ENCODE measurements at places on chromosomes 4 and X.

GRCh38 chr4:137393044-137393443 is 139.2 kb downstream of the PCDH18 start:
- peak; percentile 77 for DNase-seq

GRCh38 chrX:2650865-2651264 is 40.2 kb upstream of the CD99 start:
- DNase-seq = no peak

DNA sequence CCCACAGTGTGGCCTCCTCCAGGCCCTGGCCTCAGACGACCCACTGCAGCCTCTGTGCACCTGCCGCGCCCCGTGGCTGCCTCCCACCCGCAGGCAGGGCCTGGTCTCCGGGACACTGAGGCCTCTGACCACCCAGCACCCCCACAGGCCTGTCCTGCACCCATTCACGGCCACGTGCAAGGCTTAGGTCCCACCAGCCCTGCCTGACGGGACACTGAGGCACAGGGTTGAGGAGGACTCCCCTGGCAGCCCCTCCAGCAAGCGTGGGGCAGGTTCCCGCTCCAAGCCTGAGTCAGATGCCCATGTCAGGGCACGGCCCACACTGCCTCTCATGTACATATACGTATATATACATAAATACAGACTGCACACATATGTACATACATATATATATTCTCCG is 23.5 kb downstream of the NELFA start:
- DNase-seq = no peak

GRCh38 chr4:109979920-109980717 is 67.4 kb downstream of the EGF start:
- no peak for DNase-seq

DNA sequence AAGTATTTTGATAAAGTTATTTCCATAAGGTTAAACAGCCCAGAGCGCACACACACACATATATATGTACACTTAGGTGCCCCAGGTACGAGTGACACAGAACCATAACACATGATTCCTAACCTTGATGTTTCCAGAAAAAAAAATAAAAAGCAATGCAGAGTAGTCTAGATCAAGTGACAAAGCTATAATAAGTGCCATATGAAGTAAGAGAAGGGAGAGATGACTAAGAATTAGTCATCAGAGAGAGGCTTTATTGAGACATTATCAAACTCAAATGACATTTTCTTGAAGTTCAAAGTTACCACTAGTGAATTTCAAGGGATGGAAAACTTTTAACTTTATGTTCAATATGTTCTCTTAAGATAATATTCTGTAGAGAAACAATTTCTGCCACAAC is 215.0 kb downstream of the HTR2C start:
- DNase-seq = no peak

- no peak for DNase-seq
Observed at GRCh38 chrX:136220540-136220939, 30.7 kb downstream of the MAP7D3 start.

DNA sequence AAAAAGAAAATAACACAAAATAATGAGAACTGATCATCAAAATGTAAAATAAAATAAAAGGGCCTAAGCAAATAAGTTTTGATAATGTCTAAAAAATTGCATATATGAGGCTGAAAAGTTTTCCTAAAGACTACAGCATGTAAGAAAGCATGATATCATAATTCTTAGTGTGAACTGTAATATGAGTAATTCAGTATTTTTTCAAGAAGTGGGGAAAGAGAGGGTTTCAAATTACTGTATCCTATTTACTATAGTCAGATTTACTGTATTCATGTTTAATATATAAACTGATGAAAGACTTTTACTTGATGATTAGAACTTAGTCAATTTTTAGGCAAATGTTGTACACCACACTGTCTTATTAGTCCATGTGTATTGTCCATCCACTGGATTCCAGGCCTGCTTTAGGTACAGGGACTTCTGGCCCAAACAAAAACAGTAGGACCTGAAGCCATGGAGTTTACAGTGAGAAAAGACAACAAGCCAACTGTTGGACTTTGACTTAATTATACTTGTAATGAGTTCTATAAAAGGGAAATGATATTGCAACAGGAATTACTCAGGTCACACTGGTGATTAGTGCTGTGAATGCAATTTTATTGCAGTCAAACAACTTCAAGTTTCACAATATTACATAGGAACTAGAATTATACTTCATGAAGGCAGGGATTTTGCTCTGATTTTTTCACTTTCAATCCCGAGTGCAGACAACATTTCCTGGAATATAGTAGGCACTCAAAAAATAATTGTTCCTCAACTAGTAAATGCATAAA is 517.7 kb upstream of the GALNT7 start:
- no peak for DNase-seq

DNA sequence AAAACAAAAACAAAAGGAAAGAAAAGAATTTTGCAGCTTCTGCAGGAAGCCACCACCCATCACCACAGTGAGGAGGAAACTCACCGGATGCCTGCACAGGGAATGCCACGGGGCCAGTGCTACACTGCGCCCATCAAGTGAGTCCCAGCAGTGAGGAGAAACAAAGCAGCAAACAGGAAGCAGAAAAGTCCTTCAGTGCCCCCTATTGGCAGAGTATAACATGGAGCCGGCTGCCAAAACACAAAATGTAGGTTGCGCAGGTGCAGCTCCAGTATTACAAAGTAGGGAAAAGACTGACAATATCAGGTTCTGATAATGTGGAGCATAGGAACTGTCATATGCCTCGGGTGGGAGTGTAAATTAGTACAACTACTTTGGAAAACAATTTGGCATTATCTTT is 23.3 kb upstream of the SCML2 start:
- DNase-seq = no peak

- DNase-seq = no peak
Observed at GRCh38 chr4:127120441-127121090, 512.2 kb upstream of the INTU start.

GRCh38 chr4:102599455-102599854 is 98.3 kb downstream of the NFKB1 start:
- no peak for DNase-seq
